ENCODE measurements at places on chromosomes 3 and 15. TPM values are rescaled to one million over a fixed set of nuclear protein-coding genes. Genes with fewer than 3 reads are reported as not detected.

The XXYLT1 gene
- total RNA-seq = 17.0 TPM

The CTSH gene
- 67.9 TPM for total RNA-seq

The CLDN16 gene
- total RNA-seq = not detected

The STAB1 gene
- 557 TPM for total RNA-seq

The SNTN gene
- total RNA-seq = not detected

Data from mesenteric fat pad (tissue), 1 donor.